Activated B cell treated with CpG ODN at 0.5 μM for 24 hours (primary cell): ENCODE measurements at places on chromosomes 5 and 9. TPM values are rescaled to one million over a fixed set of nuclear protein-coding genes. Genes with fewer than 3 reads are reported as not detected.

The CRB2 gene
- total RNA-seq, result 1.0 and 1.2 TPM in 2 replicates

The ACTBL2 gene
- total RNA-seq, result not detected in 2 replicates

The SPATA31A7 gene
- not detected in 2 replicates for total RNA-seq

The FBP1 gene
- 0.80 and 1.2 TPM in 2 replicates for total RNA-seq

The ANKRD33B gene
- total RNA-seq, result 156 and 170 TPM in 2 replicates

The KIF20A gene
- total RNA-seq, result 0.40 and 0.44 TPM in 2 replicates
